ENCODE measurements at places on chromosomes 6 and 20. TPM values are rescaled to one million over a fixed set of nuclear protein-coding genes. Genes with fewer than 3 reads are reported as not detected.

- DNase-seq: no peak
Measured at GRCh38 chr6:71345476-71346333, 57.1 kb downstream of the OGFRL1 start.

- no peak for DNase-seq
Measured at GRCh38 chr20:3251806-3252205, 12.8 kb upstream of the SLC4A11 start.

The KCNB1 gene
- polyA plus RNA-seq: 0.04 TPM

The PRKN gene
- not detected for polyA plus RNA-seq

DNA sequence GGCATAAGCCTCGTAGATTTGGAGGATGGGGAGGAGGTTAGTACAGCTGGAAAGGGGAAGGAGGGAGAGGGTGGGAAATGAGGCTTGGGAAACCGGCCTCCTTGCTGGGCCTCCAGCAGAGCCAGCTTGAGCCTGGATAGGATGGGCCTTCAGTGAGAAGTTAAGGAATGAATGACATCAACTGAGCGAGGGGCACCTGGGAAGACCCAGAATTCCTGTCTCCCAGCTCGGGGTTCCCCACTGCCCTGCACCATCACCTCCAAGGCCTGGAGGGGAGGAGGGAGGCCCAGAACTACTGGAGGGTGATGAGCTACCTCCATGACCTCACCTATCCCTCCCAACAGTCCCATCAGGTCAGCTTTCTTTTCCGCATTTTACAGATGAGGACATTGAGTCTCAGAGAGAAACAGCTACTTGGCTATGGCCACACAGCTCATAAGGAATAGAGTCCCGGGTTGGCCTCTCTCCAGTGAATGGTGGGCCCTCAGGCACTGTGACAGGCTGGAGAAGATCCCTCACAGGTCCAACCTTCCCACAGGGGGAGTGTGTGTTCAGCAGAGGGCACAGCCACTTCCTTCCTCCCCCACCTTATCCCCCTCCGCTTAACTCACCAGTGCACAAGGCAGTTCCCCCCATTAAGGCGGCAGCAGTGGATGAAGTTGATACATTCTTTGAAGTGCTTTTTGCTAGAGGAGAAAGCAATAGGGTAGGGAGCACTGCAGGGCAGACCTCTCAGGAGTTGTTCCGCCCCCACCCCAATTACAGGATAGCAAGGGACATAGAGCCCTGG is 6.8 kb downstream of the DUSP15 start:
- no peak for DNase-seq

The ID4 gene
- 0.32 TPM for polyA plus RNA-seq

GRCh38 chr20:10490706-10491105 is 55.6 kb downstream of the SLX4IP start:
- DNase-seq: no peak

GRCh38 chr6:158303210-158303731 is 9.0 kb upstream of the TULP4 start:
- no peak for DNase-seq

- DNase-seq: no peak
Measured at GRCh38 chr6:170147832-170148708, 142.8 kb downstream of the DLL1 start.

GRCh38 chr20:11246251-11246775 is 572.5 kb upstream of the JAG1 start:
- no peak for DNase-seq

DNA sequence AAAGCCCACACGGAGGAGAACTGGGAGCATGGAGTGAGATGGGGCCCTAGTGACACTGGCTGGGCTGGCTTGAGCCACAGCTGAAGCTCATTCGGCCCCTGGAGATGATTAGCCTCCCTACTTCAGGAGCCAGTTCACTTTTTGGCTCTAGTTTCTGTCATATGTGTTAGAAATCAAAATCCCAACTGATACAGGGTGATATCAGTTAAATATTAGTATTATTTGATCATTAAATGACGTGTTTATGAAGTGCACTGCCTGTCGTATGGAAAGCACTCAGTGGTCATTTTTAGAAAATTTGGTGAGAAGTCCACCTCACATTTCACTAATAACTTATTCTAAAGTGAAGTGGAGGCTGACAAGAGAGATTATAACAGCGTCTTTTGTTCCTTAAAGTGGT is 59.0 kb downstream of the TULP4 start:
- no peak for DNase-seq

DNA sequence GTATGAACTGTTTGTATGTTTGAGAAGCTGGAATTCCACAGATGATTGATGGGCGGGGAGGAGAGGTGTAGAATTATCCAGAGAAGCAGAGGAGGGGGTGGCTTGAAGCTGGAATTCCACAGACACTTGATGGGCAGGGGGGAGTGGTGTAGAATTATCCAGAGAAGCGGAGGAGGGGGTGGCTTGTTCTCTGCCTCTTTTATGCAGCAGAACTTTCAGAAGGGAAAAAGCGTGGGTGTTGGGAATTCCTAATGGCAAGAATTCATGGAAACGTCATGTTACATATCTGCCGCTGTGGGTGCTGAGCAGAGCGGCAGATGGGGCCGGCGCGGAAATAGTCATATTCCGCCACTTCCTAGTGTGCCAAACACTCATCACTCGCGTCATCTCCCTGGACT is 167.9 kb upstream of the KCNG1 start:
- DNase-seq: no peak

- DNase-seq: no peak
Measured at GRCh38 chr6:124356811-124357210, 553.1 kb downstream of the NKAIN2 start.

The SMLR1 gene
- polyA plus RNA-seq: not detected

DNA sequence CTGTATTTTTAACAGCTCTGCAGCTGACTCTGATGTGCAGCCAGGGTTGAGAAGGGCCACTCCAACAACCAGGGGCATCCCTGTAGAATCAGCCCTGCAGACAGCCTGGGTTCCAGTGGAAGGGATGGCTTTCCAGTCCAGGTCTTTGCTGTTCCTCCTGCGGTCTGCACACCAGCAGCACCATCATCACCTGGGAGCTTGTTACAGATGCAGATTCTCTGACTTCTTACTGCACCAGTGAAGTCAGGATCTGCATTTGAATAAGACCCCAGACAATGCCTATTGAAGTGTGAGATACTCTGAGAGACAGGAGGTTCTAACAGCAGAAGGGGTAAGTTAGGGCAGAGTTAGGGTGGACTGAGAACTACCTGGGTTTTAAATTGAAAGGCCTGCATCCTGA is 151.3 kb downstream of the F13A1 start:
- DNase-seq: no peak

DNA sequence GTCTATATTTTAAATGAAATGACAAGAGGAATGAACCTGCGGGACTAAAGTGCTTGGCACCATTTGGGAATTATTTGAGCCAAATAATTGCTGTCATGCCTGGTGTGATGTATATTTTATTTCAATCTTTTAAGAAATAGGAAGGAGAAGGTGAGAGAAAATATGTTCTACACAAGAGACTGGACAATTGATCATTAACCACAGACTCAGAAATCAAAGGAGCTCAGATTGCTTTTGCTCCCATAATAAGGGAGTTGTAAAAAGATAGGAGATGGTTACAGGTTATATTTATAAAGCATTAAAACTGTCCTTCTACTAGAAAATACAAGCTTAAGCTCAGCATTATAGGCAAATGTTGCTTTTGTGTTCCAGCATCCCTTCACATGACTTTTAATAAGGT is 515.2 kb upstream of the SULF2 start:
- DNase-seq: no peak

Data from AG04450 (cell line).